ENCODE measurements at places on chromosomes 6 and 20.

DNA sequence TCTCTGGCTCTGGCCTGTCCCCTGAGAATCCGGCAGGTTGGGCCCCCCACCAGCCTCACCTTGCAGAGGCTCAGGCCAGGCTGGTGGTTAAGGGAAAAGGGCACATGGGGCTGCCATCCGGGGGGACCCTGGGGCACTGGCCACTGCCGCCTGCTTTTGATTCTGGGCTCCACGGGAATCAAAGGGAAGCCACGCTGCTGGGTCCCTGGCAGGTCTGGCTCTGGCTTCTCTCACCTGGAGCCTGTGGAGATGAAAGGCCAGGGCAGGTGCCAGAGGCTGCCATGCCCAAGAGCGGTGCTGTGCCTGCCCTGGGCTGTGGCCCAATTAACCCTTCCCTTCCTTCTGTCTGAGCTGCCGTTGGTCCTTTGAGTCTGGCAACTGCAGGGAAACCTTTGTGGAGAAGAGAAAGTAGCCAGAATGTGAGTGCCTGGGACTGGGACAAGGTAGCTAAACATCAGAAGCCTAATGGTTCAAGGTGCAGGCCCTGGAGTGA is 9.4 kb upstream of the CDH22 start:
- no peak for DNase-seq

DNA sequence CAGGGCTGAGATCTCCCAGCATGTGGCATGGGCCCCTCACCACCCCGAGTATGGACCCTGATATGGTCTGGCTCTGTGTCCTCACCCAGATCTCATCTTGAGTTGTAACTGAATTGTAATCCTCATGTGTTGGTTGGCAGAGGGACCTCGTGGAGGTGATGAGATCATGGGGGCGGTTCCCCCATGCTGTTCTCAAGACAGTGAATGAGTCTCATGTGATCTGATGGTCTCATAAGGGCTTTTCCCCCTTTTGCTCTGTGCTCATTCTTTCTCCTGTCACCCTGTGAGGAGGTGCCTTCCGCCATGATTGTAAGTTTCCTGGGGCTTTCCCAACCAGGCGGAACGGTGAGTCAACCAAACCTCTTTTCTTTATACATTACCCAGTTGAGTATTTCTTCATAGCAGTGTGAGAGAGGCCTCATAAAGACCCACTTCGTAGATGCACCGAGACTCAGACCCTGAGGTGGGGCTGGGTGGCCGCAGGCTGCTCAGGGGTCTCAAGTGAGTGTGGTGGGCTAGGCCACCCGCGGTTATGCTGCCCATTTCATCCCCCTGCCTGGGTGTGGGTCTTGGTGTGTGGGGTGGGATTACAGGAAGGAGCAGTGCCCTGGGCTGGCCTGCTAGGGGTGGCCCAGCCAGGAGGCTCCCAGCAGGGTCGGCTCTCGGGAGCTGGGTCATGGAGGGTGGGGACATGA is 26.2 kb upstream of the GATA5 start:
- DNase-seq = peak; percentile 49

DNA sequence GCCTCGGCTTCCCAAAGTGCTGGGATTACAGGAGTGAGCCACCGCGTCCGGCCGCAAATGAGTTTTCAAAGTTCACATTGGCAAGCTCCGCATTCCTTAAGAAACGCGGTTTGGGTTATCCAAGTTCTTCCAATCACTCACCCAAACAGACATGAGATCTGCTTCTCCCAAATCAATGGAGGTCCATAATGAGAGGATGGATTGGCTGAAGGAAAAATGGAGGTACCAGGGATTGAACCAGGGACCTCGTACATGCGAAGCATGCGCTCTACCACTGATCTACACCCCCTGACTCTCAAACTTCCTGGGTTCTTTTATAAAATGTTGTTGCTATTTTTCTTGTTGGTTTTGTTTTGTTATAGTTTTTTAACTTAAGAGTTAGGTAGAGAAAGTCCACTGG is 170.0 kb downstream of the GPX5 start:
- DNase-seq = no peak

- DNase-seq = no peak
Measured at GRCh38 chr6:30510419-30511168, 21.3 kb downstream of the HLA-E start.

DNA sequence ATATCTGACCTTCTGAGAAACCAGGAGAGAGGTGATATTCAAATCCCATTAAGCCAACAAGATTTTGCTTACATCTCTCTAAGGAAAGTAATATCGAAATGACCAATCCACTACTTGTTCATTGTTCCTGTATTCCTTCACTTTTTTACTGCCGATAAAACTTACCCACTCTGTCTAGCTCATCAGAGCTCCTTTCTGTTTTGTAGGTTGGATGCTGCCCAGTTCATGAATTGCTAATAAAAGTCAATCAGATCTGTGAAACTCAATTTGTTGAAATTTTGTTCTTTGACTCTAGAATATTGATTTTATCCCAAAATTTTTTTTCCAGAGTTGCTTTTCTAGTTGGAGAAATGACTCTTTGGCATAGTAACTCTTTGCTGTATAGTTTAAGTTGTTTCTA is 148.9 kb upstream of the INSM1 start:
- no peak for DNase-seq

GRCh38 chr6:119609865-119610264 is 260.3 kb upstream of the MAN1A1 start:
- no peak for DNase-seq

DNA sequence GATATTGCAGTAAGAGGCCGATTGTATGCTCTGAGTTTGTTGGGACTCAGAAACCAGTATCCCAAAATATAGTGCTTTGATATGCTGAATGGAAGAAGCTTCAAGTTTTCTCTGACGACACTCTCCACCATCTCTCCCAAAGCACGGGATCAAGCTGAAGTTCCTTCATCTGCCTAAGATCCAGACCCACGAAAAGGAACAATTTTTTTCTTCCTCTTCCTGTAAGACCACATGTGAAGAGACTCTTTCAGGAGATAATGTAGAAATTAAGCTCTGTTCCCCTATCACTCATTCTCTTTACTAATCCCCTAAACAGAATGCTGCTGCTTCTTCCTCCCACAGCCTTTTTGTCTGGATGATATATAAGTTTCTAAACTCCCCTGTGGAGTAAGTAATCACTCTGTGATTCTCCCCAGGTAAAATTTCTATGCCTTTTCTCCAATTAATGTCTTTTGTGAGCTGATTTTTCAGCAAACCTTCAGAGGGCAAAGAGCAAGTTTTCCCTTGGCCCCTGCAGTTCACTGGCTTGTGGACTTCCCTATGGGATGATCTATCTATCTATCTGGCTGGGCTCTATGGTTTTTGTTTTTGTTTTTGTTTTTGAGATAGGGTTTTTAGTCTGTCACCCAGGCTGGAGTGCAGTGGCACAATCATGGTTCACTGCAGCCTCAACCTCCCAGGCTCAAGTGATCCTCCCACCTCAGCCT is 13.5 kb upstream of the PNRC1 start:
- no peak for DNase-seq

DNA sequence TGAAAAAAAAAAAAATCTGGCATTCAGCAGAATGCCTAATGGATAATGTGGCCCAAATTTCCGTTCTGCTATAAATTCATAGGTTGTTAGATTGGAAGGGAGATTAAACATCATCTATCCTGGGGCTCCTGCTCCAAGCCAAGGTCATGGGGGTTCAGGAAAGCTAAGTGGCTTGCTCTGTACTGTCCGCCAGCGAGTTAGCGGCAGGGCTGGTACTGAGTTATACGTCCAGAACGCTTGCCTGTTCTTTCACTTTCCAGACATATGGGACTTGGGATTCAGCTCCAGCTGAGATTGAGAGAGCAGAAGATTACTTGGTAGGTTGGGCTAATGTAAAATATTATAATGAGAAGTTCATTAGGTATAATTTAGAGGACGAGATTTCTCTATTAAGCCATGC is 858 bp downstream of the RWDD1 start:
- no peak for DNase-seq

- no peak for DNase-seq
Measured at GRCh38 chr6:66930559-66931290, 1223.7 kb upstream of the EYS start.

DNA sequence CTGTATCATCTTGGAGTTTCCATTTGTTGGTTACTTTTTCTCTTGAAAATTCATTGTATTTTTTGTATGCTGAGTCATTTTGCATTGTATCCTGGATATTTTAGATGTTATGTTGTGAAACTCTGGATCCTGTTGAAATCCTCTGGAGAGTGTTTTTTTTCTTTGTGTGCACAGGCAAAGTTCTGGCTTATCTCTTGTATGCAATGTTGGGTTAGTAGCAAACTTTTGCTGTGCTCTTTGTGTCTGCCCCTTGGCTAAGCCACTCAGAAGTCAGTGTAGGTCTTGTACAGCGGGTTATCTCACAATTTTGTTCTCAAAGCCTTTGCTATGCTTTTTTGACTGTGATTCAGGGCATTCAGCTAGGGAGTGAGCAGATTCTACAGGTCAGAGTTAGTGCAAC is 29.1 kb upstream of the LMBRD1 start:
- no peak for DNase-seq
